Activated CD8-positive, alpha-beta memory T cell treated with anti-CD3 and anti-CD28 coated beads for 1 hour (primary cell): ENCODE measurements at places on chromosomes 3 and 15.

- DNase-seq, result no peak
Observed at GRCh38 chr3:157542711-157543500, 39.7 kb upstream of the VEPH1 start.

DNA sequence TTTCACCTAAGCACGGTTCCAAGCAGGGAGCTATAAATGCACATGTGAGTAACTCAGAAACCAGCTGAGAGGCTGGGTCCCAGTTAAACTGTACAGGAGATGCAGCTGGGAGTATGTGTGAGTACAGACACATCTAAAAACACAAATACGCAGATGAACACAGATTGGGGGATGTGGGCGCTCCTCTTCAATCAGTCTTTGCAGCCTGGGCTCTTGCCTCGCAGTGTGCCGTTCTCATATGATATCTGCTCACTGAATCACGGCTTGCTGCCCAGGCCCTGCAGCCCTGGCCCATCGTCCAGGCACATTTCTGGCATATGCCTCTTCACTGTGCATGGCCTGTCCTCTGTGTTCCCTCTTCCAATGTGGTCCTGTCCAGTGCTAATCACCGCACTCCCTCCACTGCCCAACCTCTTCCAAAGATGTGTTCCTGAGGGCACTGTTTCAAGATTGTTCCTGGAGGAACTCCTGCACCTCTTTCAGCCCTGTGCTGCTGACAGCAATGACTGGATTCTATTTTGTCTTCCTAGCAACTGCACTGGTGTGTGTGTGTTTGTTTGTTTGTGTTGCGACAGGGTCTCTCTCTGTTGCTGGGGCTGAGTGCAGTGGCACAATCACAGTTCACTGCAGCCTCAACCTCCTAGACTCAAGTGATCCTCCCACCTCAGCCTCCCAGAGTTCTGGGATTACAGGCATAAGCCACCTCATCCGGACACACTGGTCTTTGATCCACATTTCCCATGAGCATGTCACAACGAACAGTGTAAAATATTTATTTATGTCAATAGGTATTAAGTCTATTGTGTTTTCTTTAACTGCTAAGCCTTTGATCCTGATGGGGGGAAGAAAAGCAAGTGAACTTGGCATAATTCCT, 17.0 kb downstream of the CA12 start:
- no peak for DNase-seq

DNA sequence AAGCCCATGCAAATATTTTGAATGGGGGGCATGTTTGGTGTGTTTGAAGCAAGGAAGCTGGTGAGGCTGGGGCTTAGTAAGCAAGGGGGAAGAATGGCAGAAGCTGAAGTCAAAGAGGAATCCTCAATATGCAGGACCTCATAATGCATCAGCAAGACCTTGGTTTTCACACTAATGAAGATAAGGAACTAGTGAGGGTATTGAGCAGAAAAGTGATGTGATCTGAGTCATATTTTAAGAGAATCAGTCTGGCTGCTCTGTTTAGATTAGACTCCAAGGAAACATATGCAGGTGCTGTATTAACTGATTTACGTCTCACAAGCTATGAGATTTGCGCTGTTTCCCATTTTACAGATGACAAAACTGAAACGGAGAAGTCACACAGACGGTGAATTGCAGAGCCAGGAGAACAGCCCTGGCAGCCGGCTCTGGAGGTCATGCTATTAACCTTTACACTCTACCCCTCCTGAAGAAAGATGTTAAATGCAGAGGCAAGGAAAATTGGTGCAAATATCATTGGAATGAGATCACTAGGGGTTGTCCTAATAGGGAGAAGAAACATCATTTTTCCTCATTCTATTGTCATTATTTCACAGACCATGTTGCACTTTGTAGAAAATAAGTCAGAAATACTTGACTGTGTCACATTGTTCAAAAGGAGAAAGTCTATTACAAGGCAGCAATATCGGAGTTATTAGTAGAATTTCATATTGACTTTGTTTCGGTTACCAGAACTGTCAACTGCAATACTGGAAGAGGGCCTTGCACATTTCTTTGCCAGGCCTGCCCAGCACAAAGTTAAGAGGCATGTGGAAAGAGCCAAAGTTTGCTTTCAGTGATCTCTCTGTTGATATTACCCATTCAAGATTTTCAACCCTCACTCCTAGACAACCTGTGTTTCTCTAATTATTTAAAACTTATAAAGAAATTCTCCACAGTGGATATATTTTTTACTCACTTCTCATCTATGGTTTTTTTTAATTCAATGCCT, 64.9 kb downstream of the COL8A1 start:
- DNase-seq, result no peak

- DNase-seq, result no peak
Observed at GRCh38 chr3:54536450-54536849, 391.4 kb downstream of the LRTM1 start.

DNA sequence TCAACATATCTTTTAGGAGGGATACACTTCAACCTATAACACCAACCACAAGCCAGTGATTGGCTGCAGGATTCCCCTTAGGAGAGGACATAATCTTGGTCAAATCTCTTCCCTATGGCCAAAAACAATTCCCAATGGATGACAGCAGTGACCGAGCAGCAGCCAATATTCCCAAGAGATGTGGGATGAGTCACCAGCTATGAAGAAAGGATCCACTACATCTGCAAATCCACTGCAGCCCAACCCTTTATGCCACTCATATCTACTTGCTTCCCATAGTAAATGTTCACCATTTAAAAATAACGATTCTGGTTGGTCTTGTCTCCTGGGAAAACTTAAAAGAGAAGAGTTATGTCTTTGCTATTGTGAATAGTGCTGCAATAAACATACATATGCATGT, 4.5 kb upstream of the IQCF5 start:
- no peak for DNase-seq

GRCh38 chr15:73361337-73361736, 7.4 kb downstream of the HCN4 start:
- no peak for DNase-seq

DNA sequence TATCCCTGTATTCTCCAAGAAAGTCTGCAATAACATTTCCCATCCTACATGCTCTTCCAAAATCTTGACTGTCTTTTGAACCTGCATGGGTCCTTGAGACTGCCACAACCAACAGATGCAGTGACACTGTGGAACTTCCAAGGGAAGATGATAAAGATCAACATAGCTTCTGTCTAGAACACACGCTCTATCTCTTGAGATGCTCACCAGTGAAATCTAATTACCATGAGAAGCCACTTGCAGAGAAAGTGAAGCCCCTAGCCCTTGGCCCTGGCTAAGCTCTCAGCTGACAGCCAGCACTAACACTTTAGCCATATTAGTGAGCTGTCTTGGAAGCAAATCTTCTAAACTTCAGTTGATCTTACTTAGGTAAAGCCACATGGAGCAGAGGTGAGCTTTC, 36.6 kb downstream of the EOMES start:
- DNase-seq, result no peak

DNA sequence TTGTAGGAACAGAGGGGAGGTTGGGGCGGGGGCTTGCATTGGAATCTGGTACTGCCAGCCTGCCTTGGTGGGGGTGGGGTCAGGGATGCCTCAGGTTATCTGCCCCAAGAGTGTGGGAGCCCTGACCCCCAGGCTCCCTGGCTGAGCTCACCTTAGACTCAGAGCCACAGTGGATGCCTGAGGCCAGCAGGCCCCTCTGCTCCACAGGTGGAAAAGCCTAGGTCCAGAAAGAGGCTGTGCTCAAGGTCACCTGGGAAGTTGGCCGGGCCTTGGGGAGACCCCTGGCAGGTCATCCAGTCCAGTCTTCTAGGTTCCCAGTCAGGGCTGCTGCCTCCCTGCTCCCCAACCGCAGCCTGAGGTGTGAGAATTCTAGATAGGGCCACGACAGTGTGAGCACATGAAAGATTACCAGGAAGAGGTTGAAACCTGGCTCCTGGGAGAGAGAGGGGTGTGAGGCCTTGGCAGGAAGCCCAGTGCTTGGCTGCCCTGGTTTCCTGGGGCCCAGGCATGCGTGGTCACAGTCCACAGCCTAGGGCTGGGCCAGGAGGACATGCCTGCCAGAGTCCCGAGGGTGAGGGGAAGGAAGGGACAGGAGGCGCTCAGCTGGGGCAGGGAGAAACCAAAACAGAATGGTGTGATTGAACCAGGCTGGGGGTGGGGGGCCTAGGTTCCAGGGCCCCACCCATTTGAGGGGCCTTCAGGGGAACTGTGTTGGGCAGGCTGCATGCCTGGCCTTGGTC, 4.9 kb downstream of the HDAC11 start:
- no peak for DNase-seq

GRCh38 chr15:79031821-79032220, 58.8 kb downstream of the RASGRF1 start:
- no peak for DNase-seq

DNA sequence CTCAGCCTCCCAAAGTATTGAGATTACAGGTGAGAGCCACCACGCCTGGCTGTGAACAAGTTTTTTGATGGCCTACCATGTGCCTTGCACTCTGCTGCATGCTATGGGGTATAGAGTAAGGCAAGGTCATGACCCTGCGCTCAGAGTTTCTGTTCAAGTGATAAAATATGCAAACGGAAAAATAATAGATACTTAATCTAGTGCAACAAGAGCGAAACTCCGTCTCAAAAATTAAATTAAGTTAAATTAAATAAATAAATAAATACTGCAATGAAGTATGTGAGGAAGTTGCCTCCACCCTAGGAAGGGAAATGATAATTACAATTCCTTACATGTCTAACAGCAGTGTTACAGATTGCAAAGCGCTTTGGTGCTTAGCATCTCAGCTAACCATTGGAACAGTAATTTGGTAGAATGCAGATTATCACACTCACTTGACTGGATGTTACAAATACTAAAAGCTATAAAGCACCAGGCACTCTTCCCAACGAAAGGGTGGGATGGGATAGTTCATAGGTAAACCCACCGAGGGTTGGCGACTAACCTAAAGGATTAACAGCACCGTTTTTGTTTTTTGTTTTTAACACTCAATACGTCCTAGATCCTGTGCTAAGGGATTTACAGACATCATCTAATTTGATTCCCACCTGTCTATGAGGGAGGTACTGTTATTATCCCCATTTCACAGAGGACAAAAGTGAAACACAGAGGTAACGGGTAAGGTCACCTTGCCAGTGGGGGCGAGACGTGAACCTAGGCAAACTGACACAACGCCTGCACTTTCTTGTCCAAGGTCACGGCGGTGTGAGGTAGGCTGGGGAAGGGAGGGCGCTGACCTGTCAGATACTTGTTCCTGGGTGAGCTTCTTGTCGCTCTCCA, 793 bp upstream of the FANCD2 start:
- no peak for DNase-seq

DNA sequence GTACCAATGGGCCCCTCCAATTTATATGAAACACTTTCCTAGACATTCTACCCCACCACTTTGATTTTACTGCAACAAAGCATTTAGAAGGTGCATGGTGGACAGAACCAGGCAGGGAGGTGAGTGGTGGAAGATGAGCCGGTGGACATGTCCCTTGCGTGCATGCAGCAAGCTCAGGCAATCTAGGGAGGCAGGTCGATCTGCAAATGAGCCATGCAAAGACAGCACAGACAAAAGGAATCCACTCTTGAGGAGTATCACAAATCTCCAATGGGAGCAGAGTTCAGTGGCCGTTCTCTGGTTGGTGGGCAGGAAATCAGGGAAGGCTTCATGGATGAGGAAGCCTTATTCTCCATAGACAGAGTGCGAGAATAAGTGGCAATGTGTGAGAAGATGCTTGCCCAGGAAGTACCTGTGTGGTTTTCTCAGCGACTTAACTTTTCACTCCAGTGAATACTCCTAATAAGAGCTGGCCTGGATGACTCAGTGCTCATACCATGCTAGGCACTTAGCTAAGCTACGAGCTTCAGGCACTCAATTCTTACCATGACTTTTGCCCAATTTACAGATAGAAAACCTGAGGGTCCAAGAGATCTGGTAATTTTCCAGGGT, 152.5 kb downstream of the FOXP1 start:
- DNase-seq, result no peak

DNA sequence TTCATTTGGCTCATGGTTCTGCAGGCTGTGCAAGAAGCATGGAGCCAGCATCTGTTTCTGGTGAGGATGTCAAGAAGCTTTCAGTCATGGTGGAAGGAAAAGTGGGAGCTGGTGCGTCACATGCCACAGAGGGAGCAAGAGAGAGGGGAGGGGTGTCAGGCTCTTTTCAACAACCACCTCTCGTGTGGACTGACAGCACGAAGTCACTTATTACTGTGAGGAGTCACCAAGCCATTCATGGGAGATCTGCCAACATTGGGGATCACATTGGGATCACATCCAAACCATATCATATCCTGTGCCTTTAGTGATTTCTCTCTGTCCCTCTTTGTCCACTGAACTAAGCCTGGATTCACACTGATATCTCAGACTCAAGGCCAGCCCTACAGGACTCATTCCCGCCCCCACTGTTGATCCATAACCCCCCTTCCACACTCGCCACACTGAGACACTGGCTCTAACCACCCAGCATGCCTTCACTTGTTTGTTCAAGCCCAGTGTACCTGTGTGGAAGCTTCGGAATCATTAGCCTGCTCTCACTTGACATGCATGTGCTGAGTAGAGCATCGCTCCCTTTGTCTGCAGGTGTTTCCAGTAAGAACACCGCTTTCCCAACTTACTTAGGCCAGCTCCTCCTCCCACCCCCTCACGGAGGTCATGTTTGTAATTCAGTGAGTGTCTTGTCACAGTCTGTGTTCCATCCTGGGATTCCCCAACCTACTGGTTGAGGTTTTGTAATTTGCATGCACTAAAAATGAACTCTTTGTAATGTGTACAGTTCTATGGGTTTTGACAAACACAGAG, 132.2 kb downstream of the KLF13 start:
- DNase-seq, result no peak

- no peak for DNase-seq
Observed at GRCh38 chr3:123734527-123734902, 149.6 kb downstream of the MYLK start.

DNA sequence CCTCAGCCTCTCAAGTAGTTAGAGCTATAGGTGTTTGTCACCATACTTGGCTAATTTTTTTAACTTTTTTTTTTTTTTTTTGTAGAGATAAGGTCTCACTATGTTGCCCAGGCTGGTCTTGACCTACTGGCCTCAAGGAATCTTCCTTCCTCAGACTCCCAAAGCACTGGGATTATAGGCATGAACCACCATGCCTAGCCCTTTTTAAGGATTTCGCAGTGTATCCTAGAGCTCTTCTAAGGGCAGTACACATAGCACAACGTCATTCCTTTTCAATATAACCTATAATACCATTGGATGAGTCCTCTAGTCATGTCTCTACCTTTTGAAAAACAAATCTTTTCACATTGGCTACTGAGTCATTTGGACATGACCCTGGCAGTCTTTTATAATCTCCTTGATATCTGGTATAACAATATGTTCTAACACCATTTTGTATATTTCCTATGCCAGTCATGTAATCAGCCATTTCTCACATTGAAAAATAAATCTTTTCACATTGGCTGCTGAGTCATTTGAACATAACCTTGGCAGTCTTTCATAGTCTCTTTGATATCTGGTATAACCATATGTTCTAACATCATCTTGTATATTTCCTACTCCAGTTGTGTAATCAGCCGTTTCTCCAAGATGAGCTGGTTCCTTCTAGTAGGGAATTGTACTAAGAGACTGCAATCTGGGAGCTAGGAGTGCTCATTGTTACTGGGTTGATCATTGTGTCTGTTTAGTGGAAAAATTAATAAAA, 944.7 kb downstream of the MCTP2 start:
- DNase-seq, result no peak
